ENCODE measurements at places on chromosomes 3 and 15. TPM values are rescaled to one million over a fixed set of nuclear protein-coding genes. Genes with fewer than 3 reads are reported as not detected.

- H3K4me1 ChIP-seq: no peaks in the 10 kb centered on the region
- peaks cover 31% of the 10 kb centered on the region for H3K27me3 ChIP-seq
- H3K36me3 ChIP-seq: no peaks in the 10 kb centered on the region
- no peak overlapping the region for H3K4me3 ChIP-seq
Observed at GRCh38 chr15:70348581-70349344, 251.0 kb upstream of the TLE3 start.

- no peaks in the 10 kb centered on the region for H3K36me3 ChIP-seq
- H3K27me3 ChIP-seq: peaks cover 29% of the 10 kb centered on the region
- no peak for DNase-seq
Observed at GRCh38 chr3:128524374-128525299, 31.6 kb upstream of the GATA2 start.

- no peaks in the 10 kb centered on the region for H3K36me3 ChIP-seq
- H3K4me3 ChIP-seq: no peak overlapping the region
- H3K4me1 ChIP-seq: peaks cover 9% of the 10 kb centered on the region
- peaks cover 8% of the 10 kb centered on the region for H3K27me3 ChIP-seq
Observed at GRCh38 chr15:59548501-59549226, 62.9 kb upstream of the GCNT3 start.

GRCh38 chr15:64636556-64636955 is 138.8 kb downstream of the RBPMS2 start:
- H3K27ac ChIP-seq: no peak overlapping the region
- no peak for DNase-seq
- peaks cover 21% of the 10 kb centered on the region for H3K36me3 ChIP-seq
- no peak overlapping the region for H3K4me3 ChIP-seq

- H3K27me3 ChIP-seq: no peaks in the 10 kb centered on the region
- H3K4me3 ChIP-seq: no peak overlapping the region
- DNase-seq: no peak
- peaks cover 33% of the 10 kb centered on the region for H3K36me3 ChIP-seq
Observed at GRCh38 chr15:88463870-88464532, 3.2 kb downstream of the MRPL46 start.

- H3K4me3 ChIP-seq: no peak overlapping the region
- H3K36me3 ChIP-seq: peaks cover 13% of the 10 kb centered on the region
- no peaks in the 10 kb centered on the region for H3K4me1 ChIP-seq
- no peak overlapping the region for H3K27ac ChIP-seq
Observed at GRCh38 chr3:67468511-67468910, 185.9 kb downstream of the SUCLG2 start.

- no peak for DNase-seq
- H3K4me1 ChIP-seq: peaks cover 8% of the 10 kb centered on the region
- peaks cover 11% of the 10 kb centered on the region for H3K36me3 ChIP-seq
- H3K27ac ChIP-seq: no peak overlapping the region
Observed at GRCh38 chr3:31300456-31301443, 232.0 kb upstream of the STT3B start.

The CMSS1 gene
- total RNA-seq: 121 TPM

The TUSC7 gene
- total RNA-seq: not detected

The CACNA2D2 gene
- total RNA-seq: 0.78 TPM

The IGSF11 gene
- total RNA-seq: 0.18 TPM
